Stomach (tissue), 19 donors: ENCODE measurements at places on chromosomes 16 and 17. TPM values are rescaled to one million over a fixed set of nuclear protein-coding genes. Genes with fewer than 3 reads are reported as not detected.

- no peak for DNase-seq
Observed at GRCh38 chr16:1343428-1344242, 8.0 kb downstream of the TSR3 start.

DNA sequence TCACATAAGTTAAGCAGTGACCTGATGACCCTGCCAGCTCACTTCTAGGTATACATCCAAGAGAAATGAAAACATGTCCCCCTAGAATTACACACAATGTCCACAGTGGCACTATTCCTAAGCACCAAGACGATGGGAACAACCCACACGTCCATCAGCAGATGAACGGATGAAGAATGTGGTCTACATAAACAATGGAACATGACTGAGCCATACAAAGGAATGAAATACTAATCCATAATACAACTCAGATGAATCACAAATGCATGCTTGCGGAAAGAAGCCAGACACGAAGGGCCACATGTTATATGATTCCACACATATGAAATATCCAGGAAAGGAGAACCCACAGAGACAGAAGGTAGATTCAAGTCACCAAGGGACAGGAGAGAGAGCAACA, 17.4 kb downstream of the USP22 start:
- no peak for DNase-seq

DNA sequence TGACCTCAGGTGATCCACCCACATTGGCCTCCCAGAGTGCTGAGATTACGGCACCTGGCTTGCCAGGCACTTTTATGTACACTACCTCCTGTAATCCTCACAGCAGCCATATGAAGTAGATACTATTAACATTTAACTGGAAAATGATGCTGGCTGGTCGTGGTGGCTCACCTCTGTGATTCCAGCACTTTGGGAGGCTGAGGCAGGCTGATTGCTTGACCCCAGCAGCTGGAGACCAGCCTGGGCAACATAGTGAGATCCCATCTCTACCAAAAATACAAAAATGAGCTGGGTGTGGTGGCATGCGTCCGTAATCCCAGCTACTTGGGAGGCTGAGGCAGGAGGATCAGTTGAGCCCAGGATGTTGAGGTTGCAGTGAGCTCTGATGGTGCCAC, 2.0 kb upstream of the MAPK3 start:
- no peak for DNase-seq

Gene KRTAP3-1
- total RNA-seq: not detected

DNA sequence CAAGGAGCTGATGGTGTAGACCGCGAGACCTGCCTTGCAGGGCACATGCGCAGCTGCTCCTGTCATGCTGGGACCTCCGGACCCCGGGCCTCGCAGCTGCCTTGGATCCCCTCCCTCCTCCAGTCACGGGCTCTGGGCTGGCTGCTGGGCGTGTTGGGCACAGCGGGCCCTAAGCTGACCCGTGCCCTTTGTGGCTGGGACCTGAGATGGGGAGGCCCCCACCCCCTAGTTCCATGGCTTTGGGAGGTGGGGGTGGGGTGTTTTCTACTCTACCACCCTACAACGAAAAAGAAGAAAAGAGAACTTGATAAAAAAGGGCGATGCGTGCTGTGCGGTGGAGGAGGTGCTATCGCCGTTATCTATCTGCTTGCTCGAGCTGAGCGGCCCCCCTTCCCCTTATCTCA, 14.5 kb downstream of the ZFPM1 start:
- DNase-seq: no peak

DNA sequence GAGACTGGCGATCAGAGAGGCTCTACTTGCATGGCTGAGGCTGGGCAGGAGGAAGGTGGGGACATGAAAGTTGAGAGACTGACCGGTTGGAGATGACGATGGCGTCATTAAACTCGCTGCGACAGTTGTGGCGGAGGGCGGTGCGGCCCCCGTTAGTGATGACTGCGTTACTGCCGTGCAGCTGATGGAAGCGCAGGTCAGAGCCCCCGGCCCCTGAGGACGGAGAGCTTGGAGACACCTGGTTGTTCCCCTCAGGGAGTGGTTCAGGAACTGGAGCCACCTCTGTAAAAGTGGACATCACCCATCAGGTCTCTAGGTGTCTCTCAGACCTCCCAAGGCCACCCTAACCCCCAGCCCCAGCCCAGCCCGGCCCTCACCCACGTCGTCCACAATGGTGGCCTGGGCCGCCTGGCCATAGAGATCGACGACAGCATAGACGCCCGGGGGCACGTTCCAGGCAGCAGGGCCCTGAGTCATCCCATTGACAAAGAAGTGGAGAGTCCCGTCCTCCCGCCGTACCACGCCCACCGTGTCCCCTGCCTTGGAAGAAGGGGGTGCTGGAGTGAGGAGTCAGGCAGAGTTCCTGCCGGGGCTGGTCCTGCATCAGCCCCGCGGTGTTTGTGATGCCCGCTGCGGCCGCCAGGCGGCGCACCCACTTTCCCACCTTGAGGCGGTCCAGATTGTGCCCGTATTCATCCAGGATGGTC, 5.3 kb downstream of the NEURL4 start:
- DNase-seq: peak; percentile 67

Gene SOX15
- total RNA-seq: not detected

DNA sequence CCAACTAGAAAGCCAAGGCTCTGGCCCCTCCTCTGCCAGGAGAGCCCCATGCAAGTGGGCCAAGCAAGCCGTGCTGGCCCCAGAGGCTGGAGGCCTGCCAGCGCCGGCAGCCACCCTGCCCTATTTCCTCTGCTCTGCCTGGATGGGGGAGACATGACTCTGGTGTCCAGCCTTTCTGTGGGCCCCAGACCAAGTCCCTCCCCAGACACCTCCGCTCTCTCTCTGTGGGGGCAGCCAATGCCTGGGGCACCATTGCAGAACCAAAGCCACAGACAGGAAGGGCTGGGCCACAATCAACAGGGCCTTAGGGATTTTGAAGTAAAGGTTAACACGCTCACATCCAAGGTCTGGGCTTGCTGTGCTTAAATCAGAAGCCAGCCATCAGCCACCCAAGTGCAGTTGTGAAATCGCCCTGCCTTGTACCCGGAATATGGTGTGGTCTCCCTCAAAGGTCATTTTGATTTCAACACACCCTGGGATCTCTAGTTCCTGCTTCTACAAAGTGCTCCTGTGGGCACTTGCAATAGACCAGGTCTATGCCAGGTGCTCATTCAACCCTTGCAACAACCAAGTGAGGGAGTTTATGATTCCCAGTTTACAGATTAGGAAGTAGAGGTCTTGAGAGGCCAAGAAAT, 63.5 kb upstream of the TEX2 start:
- peak; percentile 44 for DNase-seq
